ENCODE measurements at places on chromosomes 5 and 9.
A peak's percentile ranks its signal among the peaks of the same experiment; 100 is the strongest.

DNA sequence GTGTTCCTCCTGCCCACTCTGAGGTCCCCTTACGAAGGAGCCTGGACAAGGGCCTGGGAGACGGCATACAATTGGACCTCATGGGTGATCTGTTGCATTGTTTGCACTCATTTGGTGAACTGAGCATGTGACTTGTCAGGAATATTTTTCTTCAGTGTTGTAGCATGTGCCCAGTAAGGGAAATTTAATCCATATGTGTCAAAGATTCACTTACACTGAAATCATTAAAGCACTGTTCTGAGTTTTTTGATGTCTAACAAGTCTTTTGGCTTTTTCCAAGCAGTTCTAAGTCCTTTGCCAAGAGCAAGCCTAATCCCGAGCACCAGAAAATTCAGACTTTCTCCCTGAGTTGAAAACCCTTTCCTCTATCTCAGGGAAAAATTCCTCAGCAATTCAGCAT, 61.6 kb upstream of the RPS23 start:
- no peak for DNase-seq

GRCh38 chr9:89969156-89969675, 364.4 kb downstream of the GADD45G start:
- DNase-seq: no peak

- DNase-seq: peak; percentile 74
These were observed 73.8 kb upstream of the ITGA2 start for GRCh38 chr5:52915176-52915875.

DNA sequence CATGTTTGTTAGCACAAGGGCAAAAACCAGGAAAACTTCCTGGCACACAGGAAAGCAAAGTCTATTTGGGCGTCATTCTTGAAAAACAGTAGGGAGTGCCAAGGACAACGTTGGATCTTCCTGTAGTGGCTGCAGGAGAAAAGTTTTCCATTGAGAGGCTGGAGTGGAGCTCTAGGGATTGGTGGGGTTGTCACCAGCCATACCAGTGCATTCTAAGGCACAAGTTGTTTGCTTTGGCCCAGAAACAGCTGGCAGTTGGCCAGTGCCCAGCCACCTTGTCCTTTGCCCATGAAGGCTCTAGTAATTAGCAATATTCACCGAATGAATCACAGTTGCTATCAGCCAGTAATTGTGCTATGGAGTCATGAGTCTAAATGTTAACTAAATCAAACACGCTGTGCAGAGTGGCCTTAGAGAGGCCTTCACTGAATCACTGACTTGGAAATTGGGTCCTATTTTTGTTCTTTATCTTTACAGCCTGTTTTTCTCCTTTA, 26.4 kb downstream of the TNFSF15 start:
- DNase-seq: peak; percentile 47

- no peak for DNase-seq
These were observed 67.3 kb upstream of the GRAMD2B start for GRCh38 chr5:126355940-126356339.

GRCh38 chr9:129463477-129463876, 157.4 kb downstream of the C9orf50 start:
- no peak for DNase-seq

DNA sequence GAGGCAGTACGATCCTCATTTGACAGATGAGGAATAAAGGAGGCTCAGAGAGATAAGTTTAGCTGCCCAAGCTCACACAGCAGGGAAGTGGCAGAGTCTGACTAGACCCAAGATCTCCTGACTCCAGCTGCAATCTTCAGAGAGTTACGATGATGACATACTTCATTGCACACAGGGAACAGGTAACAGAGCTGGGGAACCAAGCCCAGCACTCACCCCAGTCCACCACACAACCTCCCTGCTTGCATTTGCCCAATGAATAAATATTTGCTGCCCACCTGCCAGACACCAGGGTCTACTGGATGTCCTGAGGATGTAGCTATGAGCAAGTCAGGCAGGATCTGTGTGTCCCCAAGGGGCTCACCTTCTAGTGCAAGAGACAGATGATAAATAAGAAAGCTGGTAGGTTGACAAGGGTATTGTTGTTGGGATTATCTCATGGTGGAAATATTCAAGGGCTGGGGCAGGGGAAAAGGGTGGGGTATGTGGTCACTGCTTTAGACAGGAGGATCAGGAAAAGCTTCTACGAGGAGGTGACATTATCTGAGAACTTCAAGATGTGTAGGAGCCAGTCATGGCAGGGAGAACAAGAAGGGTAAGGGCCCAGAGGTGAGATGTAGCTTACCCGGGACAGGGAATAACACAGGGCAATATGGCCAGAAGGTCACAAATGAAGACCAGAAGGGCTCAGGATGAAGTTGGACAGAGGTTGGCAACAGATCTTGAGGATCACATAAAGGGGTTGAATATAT, 28.6 kb upstream of the CPEB4 start:
- no peak for DNase-seq

GRCh38 chr9:132439153-132439552, 29.1 kb downstream of the CFAP77 start:
- DNase-seq: no peak

DNA sequence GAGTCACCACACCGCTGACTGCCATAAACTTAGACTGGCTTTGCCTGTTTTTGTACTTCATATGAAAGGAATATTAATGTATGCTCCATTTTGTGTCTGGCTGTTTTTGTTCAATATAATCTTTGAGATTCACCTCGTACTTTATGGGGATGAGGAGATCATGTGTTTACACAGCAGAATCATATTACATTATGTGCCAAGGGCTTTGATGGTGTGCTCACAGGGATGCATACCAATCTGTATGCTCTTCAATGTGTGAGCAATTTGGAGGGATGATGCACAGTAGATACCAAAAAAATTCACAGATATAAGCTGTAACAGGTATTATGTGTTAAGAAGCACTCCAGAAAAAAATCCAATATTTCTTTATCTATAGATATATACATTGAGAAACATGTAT, 113.7 kb downstream of the GABRB2 start:
- DNase-seq: no peak

- peak; percentile 68 for DNase-seq
These were observed 50.2 kb upstream of the ACTBL2 start for GRCh38 chr5:57532513-57533497.

- peak; percentile 78 for DNase-seq
These were observed 6.0 kb downstream of the RAPGEF6 start for GRCh38 chr5:131628990-131629389.

- no peak for DNase-seq
These were observed 35.3 kb downstream of the SNX24 start for GRCh38 chr5:122880749-122881148.

GRCh38 chr9:75238311-75238976, 150.1 kb downstream of the OSTF1 start:
- DNase-seq: peak; percentile 55

GRCh38 chr5:161925960-161926359, 78.0 kb downstream of the GABRA1 start:
- no peak for DNase-seq

GRCh38 chr5:128228008-128228407, 144.4 kb downstream of the SLC12A2 start:
- peak; percentile 91 for DNase-seq
